ENCODE measurements at places on chromosomes 11 and 22.

- DNase-seq: no peak
These were observed 28.7 kb downstream of the LGR4 start for GRCh38 chr11:27443746-27444507.

- DNase-seq: no peak
These were observed 18.8 kb upstream of the ACCSL start for GRCh38 chr11:44028816-44029506.

DNA sequence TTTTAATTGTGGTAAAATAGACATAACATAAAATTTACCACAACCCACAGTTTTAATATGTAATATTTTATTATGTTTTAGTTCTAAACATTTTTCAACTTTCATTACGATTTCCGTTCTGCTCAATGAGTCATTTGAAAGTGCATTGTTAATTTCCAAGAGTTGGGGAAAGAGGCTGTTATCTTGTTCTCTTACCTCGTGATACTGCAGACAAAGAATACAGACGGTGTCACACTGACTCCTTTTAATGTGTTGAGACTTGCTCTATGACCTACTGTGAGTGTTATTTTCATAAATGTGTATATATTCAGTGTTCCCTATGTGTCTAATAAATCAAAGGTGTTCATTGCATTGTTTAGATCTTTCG is 10.8 kb upstream of the RAC2 start:
- DNase-seq: no peak

DNA sequence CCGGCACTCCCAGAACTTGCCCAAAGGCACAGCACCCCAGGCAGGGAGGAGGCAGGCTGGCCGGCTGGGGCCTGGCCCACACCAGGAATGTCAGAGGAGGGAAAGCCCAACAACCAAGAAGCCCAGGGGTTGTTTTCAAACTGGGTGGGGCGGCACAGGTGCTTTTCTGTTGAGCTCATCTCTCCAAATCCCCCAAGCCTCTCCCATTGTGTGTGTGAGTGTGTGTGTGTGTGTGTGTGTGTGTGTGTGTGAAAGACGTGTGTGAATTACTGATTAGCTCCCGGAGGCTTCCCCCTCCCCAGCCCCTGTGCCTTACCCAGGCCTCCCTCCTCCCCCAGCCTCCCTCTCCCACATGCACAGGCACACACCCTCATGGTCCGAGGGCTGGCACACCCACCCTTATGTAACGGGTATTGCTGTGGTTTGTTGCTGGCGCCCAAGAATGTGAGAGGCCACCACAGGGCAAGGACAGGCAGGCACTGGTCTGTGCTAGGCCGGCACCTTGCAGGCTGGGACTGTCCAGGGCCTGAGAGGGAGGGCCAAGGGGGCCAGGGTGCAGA is 15.9 kb downstream of the TRIM29 start:
- no peak for DNase-seq

DNA sequence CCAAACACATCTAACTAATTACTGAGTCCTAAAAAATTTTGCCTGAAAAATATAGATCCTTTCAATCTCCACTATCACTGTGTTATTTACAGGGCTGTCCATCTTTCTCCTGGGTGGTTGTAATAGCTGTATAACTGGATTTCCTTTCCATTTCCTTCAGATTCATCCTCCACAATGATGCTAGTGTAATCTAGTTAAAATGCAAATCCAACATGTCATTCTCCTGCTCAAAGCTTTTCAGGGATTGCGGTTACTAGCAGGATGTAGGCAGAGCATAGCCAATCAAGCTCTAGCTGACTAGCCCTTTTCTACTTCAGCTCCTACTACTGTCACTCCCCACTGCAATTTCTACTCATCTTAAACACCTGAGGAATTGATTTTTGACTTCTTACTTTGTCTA is 283.0 kb downstream of the RAB38 start:
- no peak for DNase-seq

DNA sequence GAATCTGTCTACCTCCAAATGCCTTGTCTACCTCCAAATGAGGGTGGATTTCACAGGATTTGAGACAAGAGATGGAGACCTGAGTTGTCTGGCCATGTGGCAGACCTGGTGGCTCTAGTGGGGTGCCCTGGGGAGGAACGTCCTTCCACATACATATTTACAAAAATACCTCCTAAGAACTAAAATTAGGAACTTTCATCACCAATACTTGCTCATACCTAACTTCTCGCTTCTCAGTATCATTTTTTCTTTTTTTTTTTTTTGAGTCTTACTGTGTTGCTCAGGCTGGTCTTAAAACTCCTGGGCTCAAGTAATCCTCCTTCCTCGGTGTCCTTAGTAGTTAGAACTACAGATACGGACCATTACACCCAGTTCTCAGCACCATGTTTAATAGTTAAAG is 117.9 kb downstream of the MED15 start:
- no peak for DNase-seq

- no peak for DNase-seq
These were observed 22.6 kb upstream of the MGAT3 start for GRCh38 chr22:39434243-39434653.

DNA sequence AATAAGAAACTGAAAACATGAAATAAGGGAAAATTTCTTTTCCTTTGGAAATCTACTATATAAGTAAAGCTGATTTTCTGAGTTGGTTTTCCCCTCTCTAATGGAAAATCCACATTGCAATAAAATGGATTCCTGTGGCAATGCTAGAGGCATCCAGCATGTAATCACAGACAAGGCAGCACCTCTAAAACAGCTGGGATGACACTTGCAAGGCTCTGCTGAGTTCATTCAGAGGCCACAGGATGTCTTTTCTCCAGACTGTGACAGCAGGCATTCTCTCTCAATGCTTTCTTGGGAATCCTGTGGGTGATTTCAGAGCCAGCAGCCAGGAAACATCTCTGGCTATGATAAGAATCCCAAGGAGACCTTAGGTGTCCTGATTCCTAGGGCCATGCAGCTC is 201.3 kb upstream of the BLID start:
- DNase-seq: no peak

DNA sequence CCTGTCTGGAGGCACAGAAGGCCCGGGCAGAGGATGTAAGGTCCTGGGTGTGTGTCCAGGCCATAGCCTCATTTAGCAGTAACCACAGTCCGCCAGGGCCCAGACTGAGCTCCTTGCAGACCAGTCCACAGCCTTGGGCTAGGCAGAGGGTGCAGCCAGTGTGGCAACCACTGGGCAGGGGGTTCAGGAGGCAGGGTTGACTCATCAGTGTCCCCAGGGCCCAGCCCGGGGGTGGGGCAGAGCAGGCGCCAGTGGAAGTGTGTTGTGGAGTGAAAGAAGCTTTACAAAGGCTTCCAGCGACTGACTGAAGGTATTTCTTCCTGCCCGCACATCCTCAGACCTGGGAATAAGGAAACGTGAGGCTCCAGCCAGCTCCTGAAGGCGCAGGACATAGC is 27.7 kb upstream of the WNT11 start:
- no peak for DNase-seq

DNA sequence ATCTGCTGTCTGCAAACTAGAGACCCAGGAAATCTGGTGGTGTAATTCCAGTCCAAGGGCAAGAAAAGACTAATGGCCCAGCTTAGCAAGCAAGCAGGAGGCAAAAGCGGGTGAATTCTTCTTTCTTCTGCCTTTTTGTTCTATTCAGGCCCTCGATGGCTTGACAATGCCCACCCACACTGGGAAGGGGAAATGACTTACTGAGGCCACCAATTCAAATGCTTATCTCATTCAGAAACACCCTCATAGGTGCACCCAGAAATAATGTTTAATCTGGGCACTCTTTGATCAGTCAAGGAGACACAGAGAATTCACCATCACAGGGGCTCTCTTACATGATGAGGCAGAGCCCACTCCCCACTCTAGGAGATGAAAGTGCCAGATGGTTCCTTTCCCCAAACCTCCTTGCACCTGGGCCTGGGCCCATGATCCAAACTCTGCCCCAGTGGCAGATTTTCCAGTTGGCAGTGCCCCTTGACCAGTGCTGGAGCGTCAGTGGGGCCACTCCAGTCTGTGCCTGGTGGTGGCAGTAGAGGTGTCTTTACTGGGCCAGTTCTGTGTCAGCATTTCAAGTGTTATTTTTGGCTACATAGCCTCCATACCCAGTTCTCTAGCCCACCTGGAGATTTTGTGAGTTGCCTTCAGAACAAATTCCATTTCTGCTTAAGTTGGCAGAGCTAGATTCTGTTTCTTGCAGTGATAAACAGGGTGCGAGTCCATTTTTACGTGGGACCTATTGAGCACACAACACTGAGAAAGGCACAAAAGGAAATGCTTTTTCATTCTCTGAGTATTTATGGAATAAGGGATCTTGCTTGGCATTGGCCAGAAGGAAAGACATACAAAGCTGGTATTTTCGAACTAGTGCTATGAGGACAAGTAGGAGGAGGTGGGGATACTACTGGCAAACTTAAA is 7.5 kb downstream of the ELMOD1 start:
- DNase-seq: no peak

DNA sequence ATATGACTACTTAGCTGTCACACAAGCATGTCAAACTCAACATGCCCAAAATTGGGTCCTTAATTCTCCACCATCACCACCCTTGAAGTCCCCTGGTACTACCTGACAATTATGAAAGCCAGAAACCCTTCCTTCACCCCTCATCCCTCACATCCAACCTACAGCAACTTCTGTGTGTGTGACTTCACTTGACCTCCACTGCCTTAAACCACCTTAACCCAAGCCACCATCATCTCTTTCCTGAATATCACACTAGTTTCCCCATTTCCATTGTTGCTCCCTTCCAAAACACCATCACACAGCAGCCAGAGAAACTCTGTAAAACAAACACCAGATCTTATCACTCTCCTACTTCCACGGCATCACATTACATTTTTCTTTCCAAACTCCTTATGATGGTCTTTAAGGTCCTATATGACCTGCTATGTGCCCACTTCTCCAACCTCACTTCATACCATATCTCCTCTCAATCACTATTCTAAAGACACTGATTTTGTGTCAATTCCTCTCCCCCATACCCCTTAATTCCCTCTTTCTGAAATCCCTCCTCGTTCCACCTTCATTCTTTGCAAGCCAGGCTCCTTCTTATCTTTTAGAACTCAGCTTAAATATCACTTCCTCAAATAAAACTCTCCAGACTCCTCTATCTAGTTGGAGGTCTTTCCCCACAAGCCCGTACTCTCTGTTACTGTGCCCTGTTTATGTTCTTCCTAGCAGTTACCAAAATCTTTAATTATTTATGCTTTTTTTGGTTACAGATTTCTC is 124.9 kb downstream of the RBFOX2 start:
- DNase-seq: no peak

GRCh38 chr22:25748704-25749103 is 6.7 kb downstream of the MYO18B start:
- no peak for DNase-seq

- DNase-seq: no peak
These were observed 109.7 kb upstream of the USP47 start for GRCh38 chr11:11732116-11732515.

DNA sequence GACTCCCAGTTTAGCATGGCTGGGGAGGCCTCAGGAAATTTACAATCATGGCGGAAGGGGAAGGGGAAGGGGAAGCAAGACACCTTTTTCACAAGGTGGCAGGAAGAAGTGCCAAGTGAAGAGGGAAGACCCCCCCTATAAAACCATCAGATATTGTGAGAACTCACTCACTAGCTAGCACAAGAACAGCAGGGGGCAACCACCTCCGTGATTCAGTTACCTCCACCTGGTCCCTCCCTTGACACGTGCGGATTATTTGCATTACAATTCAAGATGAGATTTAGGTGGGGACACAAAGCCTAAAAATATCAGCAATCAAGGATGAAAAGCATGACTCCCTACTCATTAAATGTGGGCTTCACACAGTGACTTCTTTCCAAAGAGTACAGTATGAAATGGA is 155.0 kb upstream of the CCDC90B start:
- no peak for DNase-seq

DNA sequence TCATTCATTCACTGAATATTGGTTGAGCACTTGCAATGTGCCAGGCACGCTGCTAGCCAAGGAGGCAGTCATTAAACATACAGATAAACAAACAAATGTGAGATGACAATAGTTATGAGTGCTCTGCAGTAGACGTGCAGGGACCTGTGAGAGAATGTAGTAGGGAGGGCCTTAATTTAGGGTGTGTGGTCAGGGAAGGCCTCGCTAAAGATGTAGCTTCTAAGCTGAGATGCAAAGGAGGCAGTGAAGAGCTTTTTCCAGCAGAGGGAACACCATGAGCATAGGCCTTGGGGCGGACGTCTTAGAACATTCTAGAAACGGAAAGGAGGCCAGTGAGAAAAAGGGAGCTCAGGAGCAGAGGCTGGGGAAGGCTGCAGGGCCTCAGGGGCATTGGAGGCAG is 789 bp upstream of the NCF4 start:
- no peak for DNase-seq

- no peak for DNase-seq
These were observed 9.6 kb downstream of the FAM118A start for GRCh38 chr22:45319324-45319685.

DNA sequence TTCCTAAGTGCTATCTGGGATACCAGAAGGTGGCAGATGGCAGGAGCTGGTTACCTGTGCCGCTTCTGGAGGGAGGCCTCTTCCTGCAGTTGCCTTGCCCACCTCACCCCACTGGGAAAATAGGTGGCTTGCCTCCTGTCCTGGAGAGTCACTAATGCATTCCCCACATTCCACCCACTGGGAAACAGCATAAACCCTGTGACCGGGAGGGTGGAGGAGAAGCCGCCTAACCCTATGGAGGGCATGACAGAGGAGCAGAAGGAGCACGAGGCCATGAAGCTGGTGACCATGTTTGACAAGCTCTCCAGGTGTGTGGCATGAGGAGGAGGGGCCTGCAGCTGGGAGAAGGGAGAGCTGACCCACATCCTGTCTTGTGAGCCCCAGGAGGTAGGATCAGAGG is 5.6 kb downstream of the RIC8A start:
- no peak for DNase-seq

DNA sequence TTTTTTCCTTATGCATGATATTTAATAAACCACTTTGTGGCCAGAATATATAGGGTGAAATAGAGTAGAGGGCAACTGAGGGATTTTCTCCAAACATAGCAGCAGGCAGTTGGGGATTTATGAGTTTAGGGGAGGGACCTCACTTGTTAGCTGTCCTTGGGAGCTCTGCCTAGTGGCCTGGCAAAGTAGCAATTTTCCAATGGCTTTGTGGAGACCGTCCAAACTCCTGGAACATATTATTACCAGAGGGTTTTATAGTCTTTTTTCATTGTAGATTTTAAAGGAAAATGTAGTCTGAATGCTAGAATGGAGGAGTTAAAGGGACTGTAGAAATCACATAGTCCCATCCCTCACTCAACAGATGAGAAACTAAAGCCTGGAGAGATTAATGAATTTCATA is 32.3 kb downstream of the AMOTL1 start:
- DNase-seq: no peak

- DNase-seq: no peak
These were observed 93.1 kb downstream of the TP53I11 start for GRCh38 chr11:44857490-44858090.
